Adrenal gland (tissue), 19 donors: ENCODE measurements at places on chromosomes 1 and 21. TPM values are rescaled to one million over a fixed set of nuclear protein-coding genes. Genes with fewer than 3 reads are reported as not detected.

The IL19 gene
- total RNA-seq, result not detected

- no peak for DNase-seq
Observed at GRCh38 chr1:238537641-238538040, 646.9 kb upstream of the ZP4 start.

The ADORA3 gene
- total RNA-seq, result 16.9 TPM

The SZRD1 gene
- total RNA-seq, result 149 TPM

The ADAMTS4 gene
- total RNA-seq, result 29.2 TPM

The GPR37L1 gene
- total RNA-seq, result 0.31 TPM

The FBLIM1 gene
- 65.7 TPM for total RNA-seq

The GPR25 gene
- 0.69 TPM for total RNA-seq

The TEDDM1 gene
- total RNA-seq, result not detected

- DNase-seq, result no peak
Observed at GRCh38 chr1:180235502-180236239, 5.6 kb downstream of the LHX4 start.

GRCh38 chr1:235075048-235075776 is 53.4 kb downstream of the TOMM20 start:
- DNase-seq, result peak; percentile 49

GRCh38 chr1:232248276-232248820 is 381.6 kb downstream of the SIPA1L2 start:
- no peak for DNase-seq

The TUFT1 gene
- 9.2 TPM for total RNA-seq
